ENCODE measurements at places on chromosomes 5 and 9.

GRCh38 chr9:114097613-114098020, 1.5 kb downstream of the KIF12 start:
- no peak for DNase-seq

- DNase-seq = no peak
Measured at GRCh38 chr5:100641833-100642232, 106.7 kb downstream of the FAM174A start.

DNA sequence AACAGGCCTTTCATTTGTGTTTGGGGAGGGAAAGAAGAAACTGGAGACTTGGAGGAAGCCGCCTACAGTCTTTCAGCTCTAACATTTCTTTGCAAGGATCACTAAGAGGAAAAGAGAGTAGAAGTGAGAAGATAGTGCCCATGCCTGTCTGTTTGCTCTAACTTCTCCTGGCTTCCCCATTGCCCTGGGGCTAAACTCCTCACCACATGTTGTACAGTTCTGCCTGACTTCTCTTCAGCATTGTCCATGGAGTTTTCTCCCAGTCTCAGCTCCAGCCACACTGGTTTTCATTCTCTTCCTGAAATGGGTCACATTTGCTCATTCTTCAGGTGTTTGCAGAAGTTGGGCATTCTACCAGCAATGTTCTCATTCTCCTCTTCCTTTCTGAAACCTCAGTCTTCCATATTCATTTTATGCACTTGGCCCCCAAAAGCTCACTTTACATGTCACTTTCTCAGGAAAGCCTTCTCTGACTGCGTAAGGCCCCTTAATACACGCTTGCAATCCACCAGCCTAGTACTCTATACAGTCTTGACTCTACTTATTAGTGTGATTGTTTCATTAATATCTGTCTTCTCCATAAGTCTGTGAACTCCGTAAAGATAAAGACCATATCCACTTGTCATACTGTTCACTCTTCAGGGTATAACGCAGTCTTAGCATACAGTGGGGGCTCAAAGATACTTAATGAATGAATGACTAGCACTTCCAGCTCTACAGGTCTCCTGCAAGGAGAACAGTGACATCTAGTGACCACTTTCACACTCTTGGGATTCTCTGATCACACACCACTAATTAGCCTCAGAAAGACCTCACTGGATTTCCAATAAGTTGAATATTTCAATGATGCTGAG, 40.2 kb upstream of the TRIM32 start:
- no peak for DNase-seq

DNA sequence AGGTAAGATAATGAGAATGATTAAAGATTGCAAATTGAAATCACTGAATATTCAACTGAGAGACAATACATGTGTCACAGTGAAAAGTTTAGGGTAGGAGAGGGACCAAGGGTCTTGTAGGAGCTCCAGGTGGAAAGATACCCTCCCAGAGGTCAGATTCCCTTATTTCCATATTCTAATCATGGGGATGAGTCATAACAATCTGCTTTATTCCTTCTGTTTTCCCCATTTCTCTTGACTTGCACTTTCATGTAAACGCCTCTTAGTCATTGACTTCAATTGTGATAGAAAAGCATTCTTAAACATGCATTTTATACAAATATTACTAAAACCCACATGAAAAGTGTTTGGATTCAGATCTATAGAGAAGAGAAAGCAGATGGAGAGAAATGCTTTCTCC, 81.3 kb upstream of the CTSL start:
- DNase-seq = no peak

DNA sequence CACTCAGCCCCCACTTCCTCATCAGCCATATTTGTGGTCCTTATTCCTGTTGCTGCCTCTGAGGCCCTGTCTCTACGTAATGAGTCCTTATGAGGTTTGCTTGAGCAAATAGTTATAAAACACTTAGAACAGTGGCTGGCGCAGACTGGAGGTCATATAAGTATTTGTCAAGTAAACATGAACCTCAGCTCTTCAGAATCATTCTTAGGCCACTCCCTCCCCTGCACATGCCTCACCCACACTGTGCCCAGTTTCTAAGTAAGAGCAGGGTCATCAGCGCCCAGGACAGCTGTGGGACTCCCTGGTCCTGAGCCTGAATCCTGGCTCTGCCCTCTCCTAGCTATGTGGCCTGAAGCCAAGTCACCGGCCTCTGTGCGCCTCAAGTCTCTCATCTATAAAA, 4.0 kb downstream of the ST6GALNAC4 start:
- no peak for DNase-seq

GRCh38 chr5:87807783-87808182, 395.1 kb upstream of the CCNH start:
- DNase-seq = no peak

DNA sequence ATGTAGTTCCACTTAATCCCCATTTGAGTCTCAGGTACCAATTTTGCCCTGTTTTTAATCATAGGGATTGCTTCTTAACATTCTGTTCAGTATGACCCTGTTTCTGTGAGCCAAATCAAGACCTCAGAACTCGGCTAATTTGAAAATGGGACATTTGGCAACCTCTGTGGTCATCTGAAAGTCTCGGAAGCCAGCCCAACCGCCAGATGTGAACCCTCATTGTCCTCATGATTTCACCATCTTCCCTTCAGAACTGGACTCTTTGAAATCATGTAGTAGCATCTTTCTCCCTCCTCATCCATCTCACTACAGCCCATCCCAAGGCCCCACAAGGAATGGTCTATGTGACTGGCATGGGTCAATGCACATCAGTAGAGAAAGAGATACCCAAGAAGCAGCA, 88.9 kb downstream of the S1PR3 start:
- DNase-seq = no peak

- no peak for DNase-seq
Measured at GRCh38 chr5:60473654-60474053, 226.3 kb downstream of the DEPDC1B start.

GRCh38 chr5:158801893-158802292, 297.8 kb downstream of the EBF1 start:
- no peak for DNase-seq

GRCh38 chr5:176723440-176723839, 76.2 kb downstream of the TSPAN17 start:
- no peak for DNase-seq

- DNase-seq = no peak
Measured at GRCh38 chr5:97043511-97043910, 98.9 kb downstream of the LIX1 start.

DNA sequence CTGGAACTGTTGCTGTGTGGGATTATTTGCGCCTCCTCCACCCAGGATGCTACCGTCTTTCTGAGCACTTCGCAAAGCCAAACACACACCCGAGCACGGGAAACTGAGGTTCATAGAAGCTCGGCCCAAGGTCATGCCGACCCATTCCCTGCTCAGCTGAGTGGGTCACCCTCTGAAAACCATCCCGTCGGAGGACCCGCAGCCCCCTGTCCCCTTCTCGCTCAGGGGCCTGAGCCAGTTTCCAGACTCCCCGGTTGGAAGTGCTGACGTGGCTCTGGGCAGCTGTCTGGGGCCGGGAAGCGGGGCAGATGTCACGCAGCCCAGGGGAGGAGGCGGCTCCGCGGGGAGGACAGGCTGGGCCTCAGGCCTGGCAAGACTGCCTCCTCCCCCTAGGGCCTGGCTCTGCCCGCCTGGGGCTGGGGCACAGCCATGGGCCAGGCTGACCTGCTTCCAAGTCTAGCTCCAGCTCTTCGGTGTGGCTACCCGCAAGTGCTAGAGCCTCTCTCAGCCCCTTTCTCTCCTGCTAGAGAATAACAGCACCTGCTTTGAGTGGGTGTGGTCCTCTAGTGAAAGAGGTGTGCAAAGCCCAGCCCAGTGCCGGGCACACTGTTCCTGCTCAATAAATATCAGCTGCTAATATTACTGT, 9.9 kb upstream of the CXXC5 start:
- DNase-seq = no peak

DNA sequence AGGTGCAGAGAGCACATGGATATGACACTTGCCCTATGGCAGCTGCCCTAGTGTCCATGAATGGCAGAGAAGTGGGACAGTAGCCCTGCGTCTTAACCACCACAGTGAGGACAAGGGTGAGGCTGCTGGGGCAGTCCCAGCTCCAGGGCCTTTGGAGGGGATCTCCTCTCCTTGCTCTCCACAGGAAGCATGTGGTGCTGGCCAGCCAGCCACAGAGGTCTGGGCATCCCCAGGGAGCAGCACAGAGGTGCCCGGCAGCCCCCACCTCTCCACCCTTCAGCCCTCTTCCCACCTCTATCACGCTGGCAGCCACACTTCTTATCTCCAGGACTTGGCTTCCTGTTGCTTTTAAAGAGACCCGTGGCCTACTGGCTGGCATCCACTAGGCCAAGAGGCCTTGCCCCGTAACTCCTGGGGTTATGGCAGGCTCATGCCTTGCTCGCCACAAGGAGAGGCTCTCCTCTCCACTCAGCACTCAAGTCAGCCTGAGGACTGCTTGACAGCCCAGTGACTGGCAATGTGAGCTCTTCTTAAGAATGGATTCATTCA, 21.9 kb downstream of the CSF2 start:
- no peak for DNase-seq

- DNase-seq = no peak
Measured at GRCh38 chr5:168471785-168472184, 14.5 kb upstream of the RARS1 start.
